Amniotic epithelial cell (primary cell): ENCODE measurements at places on chromosomes 5 and 9.

- DNase-seq, result no peak
Observed at GRCh38 chr9:132283165-132283564, 71.6 kb downstream of the SETX start.

GRCh38 chr5:175181331-175181730 lies 262.7 kb downstream of the DRD1 start:
- DNase-seq, result no peak

DNA sequence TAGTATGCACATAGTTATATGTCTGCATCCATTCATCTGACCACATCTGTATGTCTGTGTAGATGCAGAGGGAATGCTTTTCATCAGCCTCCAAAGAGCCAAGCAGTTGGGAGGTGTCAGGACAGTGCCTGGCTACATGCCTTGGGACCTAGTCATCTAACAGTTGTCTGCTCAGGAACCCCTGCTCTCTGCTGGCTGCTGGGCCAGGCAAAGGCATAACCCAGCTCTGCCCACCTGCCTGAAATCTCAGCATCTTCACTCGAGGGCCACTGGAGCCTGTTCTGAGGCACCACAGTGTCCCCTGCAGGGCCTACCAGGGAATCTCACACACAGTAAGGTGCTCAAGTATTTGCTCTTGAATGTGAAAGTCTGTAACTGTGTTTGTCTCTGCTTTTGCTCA lies 3.7 kb downstream of the C9orf50 start:
- DNase-seq, result peak; percentile 53

- DNase-seq, result no peak
Observed at GRCh38 chr5:39559923-39560322, 135.1 kb upstream of the DAB2 start.

DNA sequence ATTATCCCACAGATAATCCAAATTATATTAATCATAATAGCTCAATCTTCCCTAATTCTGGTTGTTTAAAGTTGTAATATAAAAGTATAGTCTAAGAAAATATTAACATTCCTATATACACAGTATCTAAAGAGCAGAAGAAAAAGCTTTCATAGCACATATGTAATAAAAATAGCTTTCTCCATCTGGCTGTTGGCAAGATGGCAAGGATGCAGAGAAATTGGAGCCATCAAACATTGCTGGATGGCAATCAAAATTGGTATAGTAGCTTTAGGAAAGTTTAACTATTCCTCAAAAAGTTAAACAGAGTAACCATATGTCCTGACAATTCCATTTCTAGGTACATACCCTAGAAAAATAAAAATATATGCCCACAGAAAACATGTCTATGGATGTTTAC lies 66.8 kb downstream of the TBCA start:
- no peak for DNase-seq

GRCh38 chr5:14676320-14676719 lies 11.8 kb downstream of the OTULIN start:
- peak; percentile 75 for DNase-seq

DNA sequence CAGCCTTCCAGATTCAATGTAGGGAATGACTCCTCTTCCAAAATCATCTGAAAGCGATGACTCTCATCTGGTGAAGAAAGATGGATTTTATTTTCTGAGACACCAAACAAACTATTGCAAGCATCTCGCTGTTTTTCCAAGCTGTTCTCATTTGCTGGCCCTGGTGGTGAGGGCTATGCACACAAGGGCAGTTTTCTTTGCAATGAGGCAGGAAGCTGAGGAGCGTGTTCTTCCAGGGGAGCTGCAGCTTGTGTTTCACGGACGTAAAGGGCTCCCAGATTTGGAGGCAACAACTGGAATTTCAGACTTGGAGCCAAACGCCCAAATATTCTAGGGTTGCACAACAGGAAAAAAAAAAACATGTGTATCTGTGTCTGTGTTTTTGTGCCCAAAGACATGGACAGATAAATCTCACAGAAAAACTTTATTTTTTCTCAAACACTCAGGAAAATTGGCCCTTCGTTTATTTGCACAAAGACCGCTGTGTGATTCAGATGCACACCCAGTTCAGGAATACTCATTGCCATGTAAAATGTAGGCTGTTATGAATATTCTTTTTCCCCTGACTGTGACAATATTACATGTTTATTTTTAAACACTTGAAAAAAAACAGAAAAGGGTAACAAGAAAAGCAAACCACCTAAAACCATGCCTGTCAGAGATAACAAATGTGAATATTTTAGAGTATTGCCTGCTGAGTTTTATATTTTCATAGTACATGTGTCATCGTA lies 151.3 kb downstream of the GAS1 start:
- peak; percentile 79 for DNase-seq

- no peak for DNase-seq
Observed at GRCh38 chr5:89097103-89097502, 214.1 kb upstream of the MEF2C start.

GRCh38 chr5:96388176-96388575 lies 44.9 kb downstream of the PCSK1 start:
- peak; percentile 18 for DNase-seq

- DNase-seq, result no peak
Observed at GRCh38 chr5:115194676-115195075, 25.0 kb upstream of the TRIM36 start.

- no peak for DNase-seq
Observed at GRCh38 chr9:127273326-127273725, 8.8 kb downstream of the GARNL3 start.

- no peak for DNase-seq
Observed at GRCh38 chr9:83385317-83385716, 152.9 kb downstream of the FRMD3 start.

DNA sequence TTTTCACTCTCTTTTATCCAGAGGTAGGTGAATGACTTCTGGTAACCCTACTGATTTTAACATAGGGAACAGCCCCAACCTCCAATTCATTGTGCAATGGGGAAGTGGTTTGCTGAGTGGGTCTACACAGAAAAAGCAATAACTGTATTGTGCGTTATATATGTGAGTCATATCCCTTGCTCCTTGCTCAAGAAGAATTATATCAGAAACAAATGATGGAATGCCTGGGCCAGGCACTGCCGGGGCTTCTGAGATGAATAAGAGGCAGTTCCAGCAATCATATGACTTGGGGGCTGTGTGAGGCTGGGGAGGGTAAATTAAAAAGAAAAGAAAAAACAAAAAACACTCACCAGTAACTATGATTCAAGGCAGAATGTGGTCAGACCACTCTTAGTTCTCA lies 79.2 kb upstream of the ABCA1 start:
- DNase-seq, result peak; percentile 96
